Right lobe of liver (tissue), 6 donors: ENCODE measurements at places on chromosomes 2 and 18.
A peak's percentile ranks its signal among the peaks of the same experiment; 100 is the strongest.

DNA sequence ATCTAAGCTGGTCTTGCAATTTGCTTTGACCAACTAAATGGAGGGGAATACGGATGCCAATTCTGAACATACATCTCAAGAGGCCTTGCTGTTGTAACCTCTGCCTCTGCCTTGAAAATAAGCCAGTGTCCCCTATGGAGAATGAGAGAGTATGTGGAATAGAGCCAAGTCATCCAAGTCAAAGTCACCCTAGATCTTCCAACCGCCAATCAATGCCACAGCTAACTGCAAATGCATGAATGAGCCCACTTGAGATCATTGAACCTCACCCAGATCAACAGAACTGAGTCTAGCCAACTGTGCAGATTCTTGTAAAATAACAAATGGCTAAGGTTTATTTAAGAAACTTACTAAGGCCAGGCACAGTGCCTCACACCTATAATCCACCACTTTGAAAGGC lies 139.8 kb upstream of the TANK start:
- no peaks in the 10 kb centered on the region for H3K36me3 ChIP-seq
- DNase-seq, result no peak
- H3K4me3 ChIP-seq, result no peak overlapping the region
- H3K4me1 ChIP-seq, result no peaks in the 10 kb centered on the region
- no peak overlapping the region for H3K27ac ChIP-seq

GRCh38 chr2:72034353-72035095 lies 113.1 kb downstream of the CYP26B1 start:
- H3K36me3 ChIP-seq, result no peaks in the 10 kb centered on the region
- no peak for DNase-seq

GRCh38 chr18:73144030-73144429 lies 276.2 kb upstream of the NETO1 start:
- no peaks in the 10 kb centered on the region for H3K27me3 ChIP-seq
- no peak for DNase-seq
- H3K4me1 ChIP-seq, result no peaks in the 10 kb centered on the region
- H3K27ac ChIP-seq, result no peak overlapping the region

GRCh38 chr2:96256611-96257113 lies 9.1 kb downstream of the TMEM127 start:
- H3K4me1 ChIP-seq, result peaks cover 14% of the 10 kb centered on the region
- H3K27me3 ChIP-seq, result no peaks in the 10 kb centered on the region
- H3K4me3 ChIP-seq, result no peak overlapping the region
- peak overlapping the region; percentile 87 for H3K27ac ChIP-seq
- DNase-seq, result no peak

GRCh38 chr2:12488352-12489318 lies 228.1 kb upstream of the TRIB2 start:
- no peaks in the 10 kb centered on the region for H3K27me3 ChIP-seq
- no peak overlapping the region for H3K4me3 ChIP-seq
- no peak for DNase-seq
- no peak overlapping the region for H3K27ac ChIP-seq
- no peaks in the 10 kb centered on the region for H3K36me3 ChIP-seq

- H3K27me3 ChIP-seq, result no peaks in the 10 kb centered on the region
- H3K27ac ChIP-seq, result no peak overlapping the region
- no peak for DNase-seq
- no peak overlapping the region for H3K4me3 ChIP-seq
- H3K4me1 ChIP-seq, result no peaks in the 10 kb centered on the region
Observed at GRCh38 chr2:205001300-205001966, 456.2 kb downstream of the PARD3B start.
